ENCODE measurements at places on chromosomes 6 and 20. TPM values are rescaled to one million over a fixed set of nuclear protein-coding genes. Genes with fewer than 3 reads are reported as not detected.

DNA sequence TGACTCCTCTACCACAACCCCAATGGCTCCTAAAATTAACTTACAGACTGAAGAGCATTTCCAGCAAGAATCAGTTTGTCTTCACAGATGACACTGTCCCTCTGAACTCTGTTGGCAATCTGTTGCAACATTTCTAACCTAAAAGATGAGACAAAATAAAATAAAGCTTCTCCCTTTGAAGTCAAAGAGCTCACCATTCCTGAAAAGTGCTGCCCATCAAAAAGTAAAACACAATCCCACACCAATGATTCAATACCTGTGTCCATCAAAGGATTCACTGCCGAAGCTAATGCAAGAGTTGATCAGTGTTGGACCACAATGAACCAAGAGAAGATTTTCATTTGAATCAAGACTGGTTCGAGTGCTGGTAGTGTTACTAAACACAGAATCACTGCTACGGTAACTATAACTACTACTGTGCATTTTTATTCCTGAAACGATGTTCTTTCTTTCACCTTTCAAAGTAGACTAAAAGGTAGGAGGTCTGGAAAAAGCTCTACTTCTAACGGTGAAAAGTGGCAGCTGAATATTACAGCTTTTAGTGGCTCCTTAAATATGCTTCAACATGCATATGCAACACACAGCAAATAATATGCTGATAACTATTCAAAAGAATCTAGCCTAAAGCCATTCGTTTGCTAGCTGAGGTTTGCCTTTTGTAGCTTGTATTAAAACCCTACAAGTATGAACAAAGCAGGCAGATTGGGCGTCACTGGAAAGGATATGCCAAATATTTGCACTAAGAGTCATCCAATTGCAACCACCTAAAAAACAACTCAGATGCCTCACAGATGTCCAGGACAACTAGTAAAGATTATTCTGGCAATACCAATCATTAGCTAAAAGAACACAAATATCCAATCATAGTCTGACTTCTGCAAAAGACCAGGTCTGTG lies at the start of gene DST:
DST (minus strand) TSS at position 524 of the 896 bp plus-strand sequence.
- DNase-seq, result peak; percentile 78

GRCh38 chr20:42366626-42367025 lies 748.4 kb upstream of the CHD6 start:
- DNase-seq, result no peak

DNA sequence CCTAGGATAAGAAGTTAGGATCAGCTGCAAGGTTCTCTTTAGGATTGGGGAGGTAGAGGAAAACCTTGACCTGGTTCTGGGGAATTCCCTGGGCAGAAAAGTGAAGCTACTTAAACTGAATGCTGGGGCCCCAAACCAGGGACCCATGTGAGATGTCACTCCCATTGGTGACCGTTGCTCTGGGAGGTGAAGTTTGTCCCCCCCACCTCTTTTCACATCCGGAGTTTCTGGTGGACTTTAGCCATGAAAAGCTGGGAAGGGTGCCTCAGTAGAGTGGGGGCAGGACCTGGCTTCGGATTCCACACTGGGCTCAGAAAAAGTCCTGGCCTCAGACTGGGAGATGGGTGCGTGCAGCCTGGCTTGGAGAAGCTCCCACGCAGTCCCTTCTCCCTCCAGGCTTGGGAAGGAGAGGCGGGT lies 13.2 kb downstream of the TJAP1 start:
- DNase-seq, result no peak

GRCh38 chr6:129252377-129253071 lies 369.6 kb downstream of the LAMA2 start:
- no peak for DNase-seq

DNA sequence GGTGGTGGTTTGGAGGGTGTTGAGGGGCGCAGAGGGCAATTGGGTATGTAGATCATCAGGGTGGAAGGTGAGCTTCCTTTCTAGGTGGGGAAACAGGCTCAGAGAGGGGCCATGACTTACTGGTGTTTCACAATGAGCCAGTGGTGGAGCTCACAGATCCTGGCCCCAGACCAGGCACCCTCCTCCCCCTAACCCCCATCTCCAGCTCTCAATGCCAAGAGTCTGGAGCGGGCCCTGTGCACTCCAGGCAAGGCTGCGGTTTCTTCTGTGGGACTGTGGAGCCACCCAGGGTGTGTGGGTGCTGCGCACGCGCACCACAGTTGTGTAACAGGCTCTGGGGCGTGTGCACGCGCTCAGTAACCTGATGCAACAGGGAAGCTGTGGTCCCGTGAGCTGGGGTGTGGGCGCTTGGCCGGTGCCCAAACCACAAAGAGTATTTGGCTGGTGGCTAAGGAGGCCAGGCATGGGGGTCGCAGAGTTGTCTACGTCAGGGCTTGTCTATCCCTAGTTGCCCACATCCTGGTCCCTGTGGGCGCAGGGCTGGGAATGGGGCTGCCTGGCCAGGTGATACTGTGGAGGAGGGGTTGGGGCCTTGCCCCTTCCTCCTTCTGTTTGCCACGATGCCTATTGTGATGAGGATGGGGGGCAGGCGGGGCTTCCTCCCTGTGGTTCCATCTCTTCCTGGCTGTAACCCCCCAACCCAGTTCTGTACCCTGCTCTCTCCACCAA lies 37.5 kb upstream of the MRPS18A start:
- DNase-seq, result peak; percentile 87

DNA sequence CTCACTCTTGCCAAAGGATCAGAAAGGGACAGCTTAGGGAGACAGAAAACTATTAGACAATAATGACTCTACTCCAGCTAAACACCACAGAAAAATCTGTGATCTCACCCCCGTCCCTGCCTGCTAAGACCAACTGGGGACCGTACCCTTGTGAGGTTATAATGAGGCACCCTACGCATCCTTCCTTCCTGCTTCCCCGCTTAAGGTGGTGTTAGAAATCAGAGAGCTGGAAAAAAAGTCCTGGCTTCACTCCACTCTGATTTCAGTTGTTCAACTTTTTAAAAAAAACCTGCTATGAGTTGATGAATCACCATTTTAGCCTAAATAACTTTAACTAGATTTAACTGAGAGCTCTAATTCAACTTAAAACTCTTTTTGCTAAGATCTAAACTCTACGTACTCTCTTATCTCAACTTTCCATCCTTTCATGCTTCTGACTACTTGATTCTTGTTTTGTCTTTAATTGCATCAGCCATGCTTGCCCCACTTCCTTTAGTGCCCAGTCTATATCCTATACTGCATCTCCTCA lies 35.8 kb upstream of the TMEM14A start:
- DNase-seq, result no peak

DNA sequence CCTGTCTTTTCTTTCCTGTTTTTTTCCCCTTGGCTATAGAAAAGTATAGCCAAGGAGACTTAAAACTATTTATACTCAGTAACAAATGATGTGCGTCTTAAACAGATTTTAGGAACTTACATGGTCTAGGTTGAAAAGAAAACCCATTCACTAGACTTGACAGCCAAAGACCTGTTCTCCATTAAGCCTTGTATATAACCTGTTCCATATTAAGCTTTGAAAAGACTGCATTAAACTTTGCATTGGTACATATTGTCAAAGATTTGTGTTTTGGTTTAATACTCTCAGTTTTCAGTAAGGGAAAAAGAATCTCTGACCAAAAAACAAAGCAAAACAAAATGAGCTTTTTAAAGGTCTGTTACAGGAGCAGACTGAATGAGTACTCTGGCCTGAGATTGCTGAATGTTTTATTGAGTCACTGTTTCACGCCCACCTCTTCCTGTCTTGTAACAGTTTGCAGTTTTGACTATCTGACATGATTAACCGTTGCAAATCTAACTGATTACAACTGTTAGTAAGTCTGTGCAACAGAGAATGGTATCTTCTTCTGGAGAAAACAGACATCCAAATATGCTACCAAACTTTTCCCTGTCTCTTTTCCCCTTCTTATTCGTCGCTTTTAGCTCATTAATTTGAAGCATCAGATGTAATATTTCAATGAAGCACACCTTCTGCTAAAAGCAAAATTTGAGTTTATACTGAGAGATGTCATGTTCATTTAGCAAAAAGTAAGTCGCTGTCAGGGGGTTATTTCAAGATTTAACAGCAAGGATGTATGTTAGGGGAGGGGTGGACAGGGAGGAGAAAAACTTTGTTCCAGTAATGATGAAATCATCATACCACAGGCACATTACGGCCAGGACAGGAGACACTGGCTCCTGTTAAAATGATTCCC lies 59.1 kb upstream of the SUPT3H start:
- no peak for DNase-seq

Gene TENT5A
- total RNA-seq, result 26.6 TPM

- no peak for DNase-seq
Measured at GRCh38 chr20:25452333-25452732, 44.9 kb downstream of the GINS1 start.

DNA sequence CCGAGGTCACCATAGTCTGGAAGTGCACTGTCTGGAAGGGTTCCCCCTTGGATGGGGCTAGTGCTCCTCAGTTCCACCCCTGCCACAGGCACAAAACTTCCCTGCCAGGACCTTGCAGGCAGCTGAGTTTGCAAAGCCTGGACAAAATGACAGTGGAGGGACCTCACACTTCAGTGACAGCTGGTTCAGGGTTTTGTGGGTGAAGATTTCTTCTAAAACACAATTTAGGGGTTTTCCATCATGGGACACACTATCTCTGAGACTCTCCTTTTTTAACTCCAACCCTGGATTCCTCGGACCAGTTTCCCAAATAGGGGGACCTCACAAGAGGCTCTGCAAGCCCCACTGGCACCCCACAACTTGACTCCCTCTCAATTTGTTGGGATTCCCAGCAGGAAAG lies 33.6 kb upstream of the PREX1 start:
- no peak for DNase-seq

DNA sequence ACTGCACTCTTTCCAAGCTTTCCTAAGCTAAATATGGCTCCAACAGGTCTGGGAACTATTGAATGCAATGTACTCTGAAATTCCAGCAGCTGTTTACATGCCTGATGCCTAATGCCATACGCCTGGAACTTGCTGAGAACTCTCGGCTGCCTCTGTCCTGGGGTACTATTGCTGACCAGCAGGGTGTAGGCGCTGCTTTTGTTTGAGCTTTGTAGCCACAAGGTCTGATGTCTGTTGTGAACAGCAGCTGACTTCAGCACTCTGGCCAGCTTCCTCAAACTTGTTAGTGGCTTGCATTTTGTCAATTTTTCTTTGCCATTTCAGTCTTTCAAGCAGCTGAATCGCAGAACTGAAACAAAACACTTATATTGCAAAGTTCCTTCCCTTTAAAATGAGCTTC lies 26.7 kb downstream of the SAYSD1 start:
- no peak for DNase-seq

DNA sequence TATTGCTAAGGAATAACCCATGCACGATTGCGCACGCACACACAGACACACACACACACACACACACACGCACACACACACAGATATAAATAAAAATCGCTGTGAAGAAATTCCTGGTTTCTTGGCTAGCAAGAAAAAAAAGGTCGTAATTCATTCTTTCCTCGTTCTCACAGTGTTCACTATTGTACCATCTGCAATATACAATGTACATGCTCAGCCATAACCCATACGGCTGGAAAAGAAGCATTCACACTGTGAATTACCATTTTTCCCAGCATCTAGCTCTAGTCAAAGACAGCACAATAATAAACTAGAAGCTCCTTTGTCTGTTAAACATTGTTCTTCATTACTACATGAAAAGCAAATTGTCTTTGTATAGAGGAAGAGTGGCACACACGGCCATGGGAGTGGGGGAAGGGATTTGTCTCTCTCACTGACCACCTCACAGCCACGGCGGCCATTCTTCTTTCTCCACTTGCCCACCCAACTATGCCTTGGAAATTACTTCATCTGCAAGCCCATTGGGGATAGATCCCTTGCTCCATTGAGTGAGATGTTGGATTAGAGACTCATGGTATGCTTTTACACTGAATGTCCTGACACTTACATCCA lies 115.3 kb upstream of the ID4 start:
- no peak for DNase-seq

DNA sequence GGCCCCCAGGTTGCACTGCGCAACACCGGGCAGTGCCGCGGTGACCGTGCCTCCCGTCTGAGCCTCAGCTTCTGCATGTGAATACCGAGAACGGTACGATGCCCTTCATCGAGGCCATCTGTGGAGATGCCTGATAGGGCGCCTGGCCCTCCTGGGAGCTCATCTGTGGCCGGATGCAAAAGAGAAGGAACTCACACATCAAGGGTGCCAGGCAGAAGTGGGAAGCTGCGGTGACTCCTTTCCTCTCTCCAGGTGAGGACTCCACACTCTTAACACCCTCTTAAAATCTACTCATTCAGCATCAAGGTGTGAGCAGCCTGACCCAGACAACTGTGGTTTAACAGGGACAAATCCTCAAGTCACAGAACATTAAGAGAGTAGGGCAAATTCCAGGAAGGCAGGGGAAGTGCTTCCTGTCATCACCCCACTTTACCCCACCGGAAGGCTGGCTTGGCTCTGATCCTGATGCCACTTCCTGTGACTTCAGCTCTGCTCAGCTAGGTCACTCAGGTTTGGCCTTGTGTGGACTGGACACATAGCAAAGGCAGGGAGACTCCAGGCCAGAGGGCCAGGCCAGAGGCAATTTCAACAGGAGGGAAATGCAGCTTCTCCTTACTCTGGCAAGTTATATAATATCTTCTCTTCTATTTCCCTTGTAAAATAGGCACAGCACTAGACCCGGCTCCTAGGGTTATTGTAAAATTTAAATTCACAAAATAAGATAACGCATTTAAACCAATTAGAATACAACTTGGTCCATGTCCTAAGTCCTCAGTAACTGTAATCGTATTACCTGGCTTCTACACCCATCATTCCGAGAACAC lies 69.4 kb downstream of the CPNE5 start:
- DNase-seq, result no peak

Gene IRF4
- total RNA-seq, result 6.6 TPM

GRCh38 chr20:34363465-34364222 lies 571 bp downstream of the ITCH start:
- DNase-seq, result no peak

DNA sequence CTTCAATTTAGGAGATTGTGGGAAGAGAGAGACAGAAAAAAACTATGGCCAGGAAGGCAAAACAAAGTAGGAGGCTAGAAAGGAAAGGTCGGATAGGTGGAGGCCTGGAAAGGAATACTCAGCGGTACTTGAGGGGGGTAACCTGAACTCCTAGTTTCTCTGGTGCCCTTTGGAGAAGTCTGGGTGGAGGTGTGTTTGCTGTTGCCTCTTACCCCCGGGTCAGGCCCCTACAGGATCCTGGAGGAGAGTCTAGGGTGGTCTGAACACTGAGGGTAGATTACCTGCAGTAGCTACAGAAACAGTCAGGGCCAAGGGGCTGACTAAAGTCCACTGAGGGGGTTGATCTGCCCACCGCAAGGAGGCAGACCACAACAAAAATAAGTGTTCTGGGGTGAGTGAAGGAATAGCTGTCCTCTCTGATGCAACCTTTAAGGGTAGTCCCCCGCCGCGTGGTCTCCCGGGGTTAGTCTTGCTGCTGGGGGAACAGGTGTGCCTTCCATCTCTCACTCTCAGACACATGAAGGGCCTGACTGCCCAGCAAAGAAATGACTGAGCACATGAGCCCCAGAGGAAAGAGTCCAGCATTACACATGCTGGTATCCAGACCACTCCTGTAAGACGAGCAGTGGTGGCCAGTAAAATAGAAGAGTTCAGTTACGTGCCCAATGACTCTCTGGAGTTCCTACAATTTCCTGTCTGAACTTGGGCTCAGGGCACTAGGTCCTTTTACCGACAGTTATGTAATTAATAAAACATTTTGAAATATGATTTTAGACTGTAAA lies 59.5 kb downstream of the MTHFD1L start:
- no peak for DNase-seq

- no peak for DNase-seq
Measured at GRCh38 chr6:119612176-119612891, 262.8 kb upstream of the MAN1A1 start.
